ENCODE measurements at places on chromosomes 6 and 20.

DNA sequence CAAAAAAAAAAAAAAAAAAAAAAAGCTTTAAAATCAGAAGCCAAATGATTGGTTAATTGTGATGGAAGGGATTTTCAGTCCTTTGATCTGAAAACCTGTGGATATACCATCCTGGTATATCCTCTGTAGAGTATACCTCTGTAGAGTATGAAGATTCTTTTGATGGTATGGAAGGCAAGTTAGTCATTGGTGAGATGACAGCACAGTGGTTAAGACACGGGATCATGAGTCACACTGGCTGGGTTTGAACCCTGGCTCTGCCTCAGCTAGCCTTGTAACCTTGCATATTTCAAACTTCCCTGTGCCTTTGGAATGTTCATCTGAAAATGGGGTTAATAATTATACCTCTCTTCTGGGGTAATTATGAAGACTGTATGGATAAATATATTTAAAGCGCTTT, 179.3 kb downstream of the CARMIL1 start:
- DNase-seq: no peak

- no peak for DNase-seq
Observed at GRCh38 chr6:42742116-42742894, 3.6 kb downstream of the TBCC start.

DNA sequence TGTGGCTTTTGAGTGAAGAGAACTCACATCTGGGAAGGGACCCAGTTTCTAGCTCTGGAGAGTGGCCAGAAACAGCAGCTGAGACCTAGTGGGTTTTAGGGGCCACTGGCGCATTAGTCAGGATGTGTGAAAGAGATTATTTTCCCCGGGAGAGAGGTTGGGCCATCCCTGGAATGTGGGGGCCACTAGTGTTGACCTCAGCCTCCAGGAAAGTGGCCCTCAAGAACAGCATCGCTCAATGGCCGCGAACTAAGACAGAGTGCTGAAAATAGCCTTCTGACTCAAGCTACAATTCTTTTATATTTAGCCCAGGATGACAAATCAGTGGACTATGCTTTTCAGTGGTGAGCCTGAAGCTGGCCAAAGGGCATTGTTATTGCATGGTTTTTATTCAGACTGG, 210.4 kb upstream of the RNF24 start:
- DNase-seq: no peak

GRCh38 chr6:21856456-21856825, 262.9 kb downstream of the SOX4 start:
- no peak for DNase-seq

DNA sequence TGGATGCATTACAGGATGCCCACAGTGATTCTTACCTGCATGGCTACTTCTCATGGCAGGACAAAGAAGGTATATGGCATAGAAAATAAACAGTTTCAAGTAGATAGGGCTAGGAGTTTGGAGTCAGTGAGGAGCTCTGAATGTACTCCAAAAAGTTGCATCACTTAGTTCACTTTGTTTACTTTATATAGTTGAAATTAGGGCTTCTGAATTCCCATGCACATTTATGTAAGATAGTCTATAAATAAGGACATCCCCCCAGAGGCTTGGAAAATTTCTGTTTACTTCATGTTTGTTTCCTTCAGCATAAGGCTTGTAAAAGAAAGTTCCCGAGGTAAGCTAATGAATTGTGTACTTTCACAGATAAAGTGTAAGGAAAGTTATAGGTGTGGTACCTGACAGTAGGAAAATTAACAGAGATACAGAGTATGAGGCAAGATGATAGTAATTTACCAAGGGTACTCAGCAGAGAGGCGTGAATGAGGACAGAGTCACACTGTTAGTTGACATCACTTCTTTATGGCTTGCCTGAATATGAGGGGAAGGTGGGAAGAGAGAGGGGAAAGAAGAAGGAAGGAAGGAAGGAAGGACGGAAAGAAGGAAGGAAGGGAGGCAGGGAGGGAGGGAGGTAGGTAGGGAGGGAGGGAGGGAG, 51.1 kb downstream of the ADTRP start:
- DNase-seq: no peak

Measured in progenitor cell of endocrine pancreas (in vitro differentiated cells).